ENCODE measurements at places on chromosomes 13 and 19.
A peak's percentile ranks its signal among the peaks of the same experiment; 100 is the strongest.

DNA sequence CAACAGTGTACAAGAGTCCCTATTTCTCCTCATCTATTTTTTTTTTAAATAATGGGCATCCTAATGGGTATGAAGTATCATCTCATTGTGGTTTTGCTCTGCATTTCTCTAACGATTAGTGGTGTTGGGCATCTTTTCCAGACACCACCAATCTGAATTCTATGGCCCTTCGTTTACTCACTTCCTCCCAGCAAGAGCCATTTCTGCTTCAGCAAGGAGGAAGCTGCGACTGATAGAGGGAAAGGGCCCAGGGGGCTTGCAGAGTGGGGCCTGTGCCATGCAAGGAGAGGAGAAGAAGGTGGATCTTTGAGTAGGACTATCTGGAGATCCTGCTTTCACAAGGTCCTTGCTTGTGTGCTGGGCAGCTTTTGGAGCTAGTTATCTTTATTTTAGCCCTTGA is 58.0 kb downstream of the USPL1 start:
- no peak for DNase-seq

DNA sequence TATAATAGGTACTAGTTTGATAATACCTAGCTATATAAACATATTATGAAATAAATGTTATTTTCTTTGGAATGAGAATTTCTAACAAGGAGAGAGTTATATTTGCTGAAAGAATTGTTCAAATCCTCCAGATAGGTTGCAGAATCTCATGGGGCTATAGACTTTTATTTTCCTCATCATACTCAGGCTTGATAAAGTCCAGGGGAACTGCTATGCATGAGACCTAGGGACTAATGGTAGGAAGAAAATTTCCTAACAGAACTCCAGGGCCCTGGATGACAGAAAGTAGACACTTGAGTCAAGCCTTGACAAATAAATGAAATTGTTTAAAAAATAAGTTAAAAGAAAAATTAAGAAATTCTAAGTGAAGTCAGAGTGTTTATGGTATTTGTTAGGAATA is 138.5 kb upstream of the DACH1 start:
- DNase-seq: no peak

DNA sequence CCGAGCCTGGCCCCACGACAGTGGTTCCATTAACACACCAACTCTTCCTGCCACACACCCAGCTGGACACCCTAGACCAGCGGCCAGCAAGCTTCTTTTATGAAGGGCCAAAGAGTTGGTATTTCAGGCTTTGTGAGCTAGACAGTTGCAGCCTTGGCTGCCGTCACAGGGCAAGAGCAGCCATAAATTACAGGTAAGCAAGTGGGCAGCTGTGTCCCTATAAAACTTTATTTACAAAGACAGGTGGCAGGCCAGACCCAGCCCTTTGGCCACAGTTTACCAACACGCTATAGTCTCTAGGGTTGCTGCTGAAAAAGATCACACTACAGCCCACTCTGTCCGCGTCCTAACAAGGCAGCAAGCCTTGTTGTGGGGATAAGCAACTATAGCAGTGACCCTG is 13.3 kb downstream of the ELL start:
- no peak for DNase-seq

GRCh38 chr13:25738342-25739196 is 313.2 kb downstream of the SHISA2 start:
- DNase-seq: no peak

- DNase-seq: no peak
These were observed 68.4 kb upstream of the VSTM2B start for GRCh38 chr19:29457413-29457812.

GRCh38 chr19:2352121-2352520 is 7.9 kb upstream of the TMPRSS9 start:
- DNase-seq: no peak

- DNase-seq: no peak
These were observed 131.1 kb upstream of the NBEA start for GRCh38 chr13:34810996-34811395.

DNA sequence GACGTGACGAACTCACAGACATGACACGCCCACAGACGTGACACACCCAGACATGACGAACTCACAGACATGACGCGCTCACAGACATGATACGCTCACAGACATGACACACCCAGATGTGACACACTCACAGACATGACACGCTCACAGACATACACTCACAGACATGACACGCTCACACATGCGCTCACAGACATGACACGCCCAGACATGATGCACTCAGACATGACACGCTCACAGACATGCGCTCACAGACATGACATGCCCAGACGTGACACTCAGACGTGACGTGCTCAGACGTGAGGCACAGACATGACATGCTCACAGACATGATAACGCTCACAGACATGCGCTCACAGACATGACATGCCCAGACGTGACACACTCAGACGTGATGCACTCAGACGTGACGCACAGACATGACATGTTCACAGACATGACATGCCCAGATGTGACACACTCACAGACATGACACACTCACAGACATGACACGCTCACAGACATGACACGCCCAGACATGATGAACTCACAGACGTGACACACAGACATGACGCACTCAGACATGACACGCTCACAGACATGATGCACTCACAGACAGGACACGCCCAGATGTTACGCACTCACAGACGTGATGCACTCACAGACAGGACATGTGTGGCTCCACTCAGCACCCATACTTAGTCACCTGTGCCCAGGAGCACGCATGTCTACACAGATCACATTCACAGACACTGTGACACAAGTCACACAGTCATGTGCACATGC is 8.1 kb downstream of the ERFL start:
- DNase-seq: no peak

DNA sequence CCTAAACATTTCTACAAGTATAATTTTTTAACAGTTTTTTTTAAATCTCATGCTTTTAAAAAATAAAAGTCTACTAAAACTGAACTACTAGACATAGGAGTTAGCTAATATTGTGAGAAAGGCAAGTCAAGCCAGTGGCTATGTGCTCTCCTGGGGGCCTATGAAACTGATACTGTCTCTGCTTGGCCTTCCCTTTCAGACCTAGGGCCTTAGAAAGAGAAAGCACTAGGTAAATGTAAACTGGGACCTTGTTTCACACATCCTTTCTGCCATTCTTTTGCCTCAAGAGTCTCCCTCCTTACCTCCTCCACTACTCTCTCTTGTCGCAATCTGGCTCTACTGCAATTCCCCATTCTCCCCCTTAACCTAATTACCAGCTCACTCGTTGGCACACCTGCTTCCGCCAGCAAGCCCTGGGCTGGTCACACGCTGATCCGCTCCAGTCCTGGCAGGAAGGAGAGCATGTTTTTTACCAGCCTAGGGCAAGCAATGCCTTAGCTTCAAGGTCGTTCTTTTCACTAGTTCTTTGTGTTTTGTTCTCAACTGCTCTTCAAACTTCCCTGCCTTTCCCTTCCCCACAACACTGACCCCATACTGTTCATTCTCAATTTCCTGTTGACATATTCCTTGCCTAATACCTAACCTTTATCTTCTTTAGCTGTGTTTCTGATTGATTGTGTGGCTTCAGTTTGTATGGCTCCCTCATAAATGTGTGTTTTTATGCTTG is 23.1 kb downstream of the TBC1D4 start:
- DNase-seq: peak; percentile 27

DNA sequence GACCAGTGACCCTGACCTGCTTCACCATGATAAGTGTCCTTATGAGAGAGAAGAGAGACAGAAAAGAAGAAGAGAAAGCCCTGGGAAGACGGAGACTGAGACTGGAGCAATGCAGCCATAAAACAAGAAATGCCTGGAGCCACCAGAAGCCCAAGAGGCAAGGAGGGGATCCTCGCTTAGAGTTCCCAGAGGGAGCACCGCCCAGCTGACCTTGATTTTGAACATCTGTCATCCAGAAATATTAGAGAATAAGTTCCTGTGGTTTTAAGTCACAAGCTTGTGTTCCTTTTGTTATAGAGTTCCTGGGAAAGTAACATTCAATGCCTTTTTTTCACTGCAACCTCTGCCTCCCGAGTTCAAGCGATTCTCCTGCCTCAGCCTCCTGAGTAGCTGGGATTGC is 20.2 kb downstream of the CERS1 start:
- DNase-seq: no peak

DNA sequence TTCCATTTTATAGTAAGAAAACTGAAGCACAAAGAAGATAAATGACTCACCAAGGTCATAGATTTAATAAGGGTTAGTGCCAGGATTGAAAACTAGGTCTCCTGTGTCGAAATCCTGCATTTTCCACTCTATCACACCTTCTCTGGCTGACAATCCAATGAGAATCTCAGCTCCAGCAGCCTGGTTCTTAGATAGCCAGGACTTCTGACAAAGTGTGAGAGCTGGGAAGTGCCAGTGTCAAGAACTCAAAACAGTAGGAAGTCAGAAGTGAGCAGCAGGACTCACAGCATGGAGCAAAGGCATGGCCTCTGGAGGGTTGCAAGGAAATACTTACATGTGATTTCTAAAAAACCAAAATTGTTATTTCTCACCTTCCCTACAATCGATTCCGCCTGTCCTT is 24.3 kb downstream of the KCTD12 start:
- DNase-seq: no peak

DNA sequence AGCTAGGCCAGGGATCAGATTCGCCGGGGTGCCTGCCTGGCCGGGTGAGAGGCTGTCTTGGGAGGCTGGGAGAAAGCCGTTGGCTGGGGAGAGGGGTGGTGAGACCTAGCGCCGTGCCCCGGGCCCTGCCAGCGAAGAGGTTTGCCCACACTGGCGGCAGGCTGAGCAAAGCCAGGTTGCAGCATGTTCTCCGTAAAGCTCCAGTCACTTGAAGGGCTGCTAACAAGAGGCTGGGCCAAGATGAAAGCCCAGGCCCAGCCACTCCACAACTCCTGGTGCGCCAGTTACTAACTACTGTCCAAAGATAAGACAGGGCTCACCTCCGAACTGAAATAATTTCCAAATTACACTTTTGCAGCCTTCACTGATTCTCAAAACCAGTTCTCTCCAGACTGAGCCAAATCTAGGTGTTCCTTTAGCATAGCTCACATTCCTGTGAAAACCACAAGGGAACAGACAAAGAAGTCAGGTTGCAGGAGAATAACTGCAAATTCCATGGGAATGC is 16.3 kb downstream of the ELAVL1 start:
- no peak for DNase-seq

- DNase-seq: no peak
These were observed 1124.5 kb upstream of the ATXN8OS start for GRCh38 chr13:68982961-68983619.

- no peak for DNase-seq
These were observed 659 bp downstream of the GNA11 start for GRCh38 chr19:3094601-3095440.
